ENCODE measurements at places on chromosomes 11 and 22. TPM values are rescaled to one million over a fixed set of nuclear protein-coding genes. Genes with fewer than 3 reads are reported as not detected.

- DNase-seq, result no peak
Measured at GRCh38 chr11:26901162-26901561, 92.8 kb upstream of the FIBIN start.

DNA sequence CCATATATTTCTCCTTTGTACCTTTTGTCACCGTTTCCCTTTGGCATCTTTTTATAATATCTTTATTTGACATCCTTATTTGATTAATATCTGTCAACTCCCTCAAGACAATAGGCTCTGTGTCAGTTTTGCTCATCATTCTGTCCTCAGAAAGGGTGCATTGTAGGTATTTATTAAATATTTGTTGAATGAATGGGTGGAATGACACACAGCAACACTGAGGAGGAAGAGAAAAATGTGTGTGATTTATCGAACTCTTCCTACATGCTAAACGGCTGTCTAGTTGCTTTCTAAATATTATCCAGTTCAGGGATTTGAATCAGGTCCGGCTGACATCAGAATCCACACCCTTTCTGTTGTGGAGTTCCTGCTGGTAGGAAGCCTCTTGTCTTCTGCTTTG is 98.2 kb downstream of the NAV2 start:
- DNase-seq, result no peak

DNA sequence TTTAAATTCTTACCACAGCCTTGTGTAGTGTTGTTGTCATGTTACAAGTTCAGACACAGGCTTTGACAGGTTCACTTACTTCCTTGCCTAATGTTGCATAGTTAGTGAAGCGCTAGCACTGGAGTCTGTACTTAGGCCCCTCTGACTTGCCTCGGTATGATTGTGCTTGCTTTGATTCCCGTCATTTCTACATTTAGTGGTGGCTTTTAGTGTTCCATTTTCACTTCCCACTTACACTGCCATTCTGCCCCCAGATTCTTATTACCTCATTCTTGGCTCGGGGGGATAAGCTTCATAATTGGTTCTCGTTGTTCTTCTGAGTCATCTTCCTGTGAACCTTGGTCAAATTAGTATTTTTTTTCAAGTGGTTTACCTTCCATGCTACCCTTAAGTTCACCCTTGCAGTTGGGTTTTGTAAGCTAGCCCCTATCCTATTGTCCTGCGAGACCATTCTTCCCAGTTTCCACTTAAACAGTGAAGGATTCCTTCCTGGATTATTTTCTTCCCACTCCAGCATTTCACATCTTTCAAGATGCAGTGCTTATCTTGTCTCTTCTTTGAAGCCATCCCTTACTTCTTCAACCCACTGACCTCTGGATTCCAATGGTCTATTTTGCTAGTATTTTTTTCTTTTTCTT is 68.7 kb downstream of the DDX10 start:
- no peak for DNase-seq

DNA sequence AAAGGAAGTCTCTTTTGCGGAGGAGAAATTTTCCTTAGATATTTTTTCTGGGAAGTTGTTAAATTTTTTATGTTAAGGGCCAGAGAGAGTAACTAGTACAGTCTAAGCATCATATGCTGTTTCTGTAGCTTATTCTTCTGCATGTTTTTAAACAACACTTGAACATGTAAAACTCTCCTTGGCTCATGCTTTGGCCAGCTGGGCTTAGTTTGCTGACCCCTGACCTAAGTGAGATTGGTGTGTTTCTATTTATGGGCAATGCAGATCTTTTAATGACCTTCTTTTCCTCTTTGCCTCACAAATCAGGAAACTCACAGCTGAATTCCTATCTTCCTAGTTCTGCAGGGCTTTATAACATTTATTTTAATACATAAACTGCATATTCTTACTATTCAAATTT is 942.5 kb downstream of the OPCML start:
- DNase-seq, result no peak

DNA sequence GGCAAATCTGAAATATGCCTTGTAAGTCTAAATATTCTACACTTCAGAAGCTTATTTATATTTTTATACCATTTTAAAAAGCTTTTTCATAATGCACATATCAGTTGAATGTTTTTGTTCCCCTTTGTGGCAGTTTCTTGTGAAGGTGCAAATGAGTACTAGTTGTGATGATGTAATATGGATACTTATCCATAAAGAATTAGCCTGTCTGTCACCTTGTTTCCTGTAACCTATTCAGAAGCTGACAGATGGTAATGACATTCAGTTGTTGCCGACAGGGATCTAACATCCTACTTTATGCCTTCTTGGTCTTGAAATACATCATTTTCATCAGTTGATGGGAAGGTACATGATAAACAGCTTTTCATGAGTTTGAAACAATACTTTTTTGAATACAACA is 2.9 kb downstream of the QSER1 start:
- no peak for DNase-seq

FOLH1 gene
- total RNA-seq, result not detected
